Chondrocyte (in vitro differentiated cells): ENCODE measurements at places on chromosomes 2 and 18. TPM values are rescaled to one million over a fixed set of nuclear protein-coding genes. Genes with fewer than 3 reads are reported as not detected.

DNA sequence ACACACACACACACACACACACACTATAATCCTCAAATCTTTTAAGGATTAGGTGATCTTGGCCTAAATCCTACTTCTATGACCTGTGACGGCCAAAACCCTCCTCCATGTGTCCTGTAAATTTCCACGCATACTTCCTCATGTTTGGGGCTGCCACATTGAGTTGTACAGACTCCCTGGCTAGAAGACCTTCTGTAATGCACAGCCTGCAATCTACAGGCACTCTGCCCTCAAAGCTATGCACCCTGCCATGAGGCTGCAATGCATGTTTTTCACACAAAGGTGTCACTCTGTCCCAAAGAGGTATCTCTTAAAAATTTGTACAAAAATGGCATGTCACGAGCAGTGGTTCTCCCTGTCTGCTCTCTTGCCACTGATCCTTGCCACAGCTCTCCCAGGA, 26.4 kb upstream of the B4GALT6 start:
- no peak overlapping the region for H3K4me3 ChIP-seq
- H3K27me3 ChIP-seq: no peaks in the 10 kb centered on the region
- no peak overlapping the region for H3K27ac ChIP-seq
- H3K4me1 ChIP-seq: no peaks in the 10 kb centered on the region
- DNase-seq: no peak

- H3K4me1 ChIP-seq: peaks cover 17% of the 10 kb centered on the region
- H3K4me3 ChIP-seq: no peak overlapping the region
- no peak overlapping the region for H3K27ac ChIP-seq
- DNase-seq: no peak
- no peaks in the 10 kb centered on the region for H3K36me3 ChIP-seq
Observed at GRCh38 chr2:65706411-65706810, 274.0 kb upstream of the SPRED2 start.

GRCh38 chr18:26465431-26465830, 82.9 kb downstream of the KCTD1 start:
- no peak overlapping the region for H3K4me3 ChIP-seq
- peaks cover 9% of the 10 kb centered on the region for H3K4me1 ChIP-seq
- no peak overlapping the region for H3K27ac ChIP-seq
- no peak for DNase-seq
- H3K27me3 ChIP-seq: no peaks in the 10 kb centered on the region
- H3K36me3 ChIP-seq: peaks cover 8% of the 10 kb centered on the region

GRCh38 chr2:120656273-120656950, 79.3 kb upstream of the GLI2 start:
- peaks cover 4% of the 10 kb centered on the region for H3K4me1 ChIP-seq
- no peak overlapping the region for H3K4me3 ChIP-seq
- no peak for DNase-seq
- no peaks in the 10 kb centered on the region for H3K36me3 ChIP-seq

- H3K4me3 ChIP-seq: no peak overlapping the region
- no peak overlapping the region for H3K27ac ChIP-seq
- H3K4me1 ChIP-seq: peaks cover 22% of the 10 kb centered on the region
Observed at GRCh38 chr2:234437642-234438304, 59.1 kb downstream of the ARL4C start.

DNA sequence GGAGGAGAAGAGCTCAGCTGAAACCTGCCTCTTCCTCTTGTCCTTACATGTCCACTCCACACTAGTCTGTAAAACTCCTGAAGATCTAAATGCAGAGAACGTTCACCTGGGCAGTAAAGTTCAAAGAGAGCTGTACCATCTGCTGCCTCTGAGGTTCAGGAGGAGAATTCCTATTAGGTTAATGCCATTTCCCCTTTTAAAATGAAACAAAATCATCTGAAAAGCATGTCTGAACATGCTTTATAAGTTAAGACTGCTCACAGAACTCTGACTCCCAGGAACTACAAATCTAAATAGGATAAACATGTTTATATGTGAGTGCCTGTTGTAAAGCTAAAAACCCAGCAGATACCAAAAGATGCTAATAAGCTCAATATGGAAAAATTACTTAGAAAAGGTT, 164.4 kb downstream of the AFF3 start:
- H3K27me3 ChIP-seq: no peaks in the 10 kb centered on the region
- no peak for DNase-seq
- peaks cover 62% of the 10 kb centered on the region for H3K4me1 ChIP-seq
- H3K4me3 ChIP-seq: no peak overlapping the region
- peak overlapping the region; percentile 76 for H3K27ac ChIP-seq

DNA sequence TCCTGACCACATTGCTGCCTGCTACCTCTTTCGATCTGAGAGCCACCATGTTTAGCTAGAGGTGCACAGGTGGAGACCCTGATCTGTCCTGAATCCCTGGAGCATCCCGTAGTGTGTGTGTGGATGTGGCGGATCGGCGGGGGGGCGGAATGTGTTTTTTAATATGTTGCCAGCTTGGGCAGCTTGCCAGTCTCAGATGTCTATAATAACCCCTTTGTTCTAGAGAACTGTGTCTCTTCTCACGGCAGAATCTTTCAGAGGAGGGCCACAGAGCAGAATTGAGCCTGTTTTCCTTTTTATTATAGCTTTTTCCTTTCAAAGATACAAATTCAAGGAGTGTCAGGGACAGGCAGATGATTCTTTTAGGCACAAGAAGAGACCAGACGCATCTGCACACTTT, 934.1 kb upstream of the KLHL29 start:
- no peak overlapping the region for H3K27ac ChIP-seq
- H3K4me1 ChIP-seq: no peaks in the 10 kb centered on the region
- no peak overlapping the region for H3K4me3 ChIP-seq
- no peaks in the 10 kb centered on the region for H3K36me3 ChIP-seq

DNA sequence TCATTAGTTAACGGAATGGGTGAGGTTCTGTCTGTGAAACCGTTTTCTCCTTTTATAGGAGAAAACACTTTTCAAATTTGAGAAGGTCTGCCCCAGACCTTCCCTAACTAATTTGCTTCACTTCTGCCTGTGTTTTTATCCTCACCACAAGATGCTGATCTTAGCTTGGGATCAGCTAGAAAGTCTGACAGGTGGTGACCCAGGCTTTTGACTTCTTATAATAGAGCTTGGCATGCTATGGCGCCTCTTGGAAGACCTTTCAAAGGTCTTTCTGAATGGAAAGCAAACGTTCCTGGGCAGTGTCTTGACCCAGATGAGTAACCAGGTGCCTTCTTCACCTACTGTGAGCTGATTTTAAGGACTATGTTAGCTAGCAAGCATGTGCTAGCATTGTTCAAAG, 91.4 kb downstream of the LYPD6 start:
- no peaks in the 10 kb centered on the region for H3K27me3 ChIP-seq
- no peak overlapping the region for H3K4me3 ChIP-seq
- H3K36me3 ChIP-seq: no peaks in the 10 kb centered on the region
- no peak for DNase-seq
- no peak overlapping the region for H3K27ac ChIP-seq
- H3K4me1 ChIP-seq: peaks cover 15% of the 10 kb centered on the region

GRCh38 chr18:42758852-42759251, 356.6 kb downstream of the RIT2 start:
- no peak for DNase-seq
- H3K36me3 ChIP-seq: no peaks in the 10 kb centered on the region
- H3K27ac ChIP-seq: no peak overlapping the region
- H3K4me1 ChIP-seq: no peaks in the 10 kb centered on the region

DNA sequence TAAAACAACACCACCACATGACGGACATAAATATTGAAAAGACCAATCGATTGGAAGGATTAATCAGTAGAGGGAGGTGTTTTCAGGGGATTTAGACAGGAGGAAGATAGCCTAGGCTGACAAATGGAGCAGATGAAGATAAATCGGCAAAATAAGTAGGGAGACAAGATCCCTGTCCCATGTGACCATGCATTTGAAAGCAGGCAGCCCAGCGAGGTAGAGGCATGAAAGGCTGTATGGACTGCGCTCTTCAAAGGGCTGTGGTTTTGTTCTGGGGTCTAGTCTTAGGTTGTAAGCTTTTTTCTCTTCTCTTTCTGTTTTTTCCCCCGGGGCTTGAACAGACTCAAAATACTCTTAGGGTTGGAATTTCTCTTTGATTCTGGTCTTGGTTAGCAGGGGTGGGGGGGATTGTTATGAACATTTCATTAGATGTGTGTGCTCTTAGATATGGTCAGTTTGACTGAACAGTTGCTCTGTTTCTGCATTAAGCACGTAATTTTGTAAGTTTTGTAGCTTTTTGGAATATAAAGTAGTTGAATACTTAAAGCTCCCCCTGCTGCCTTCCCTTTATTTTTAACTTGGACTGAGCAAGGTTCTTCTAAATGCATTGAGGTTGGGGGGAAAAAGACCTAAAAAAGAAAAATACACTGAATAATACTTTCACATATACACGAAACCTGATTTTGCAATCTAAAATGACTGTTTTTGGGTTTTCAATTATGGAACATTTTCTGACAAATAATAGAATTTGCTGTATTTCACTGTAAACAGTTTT, 32.2 kb downstream of the ZNF532 start:
- H3K4me3 ChIP-seq: no peak overlapping the region
- H3K27me3 ChIP-seq: no peaks in the 10 kb centered on the region
- H3K27ac ChIP-seq: peak overlapping the region; percentile 42

DNA sequence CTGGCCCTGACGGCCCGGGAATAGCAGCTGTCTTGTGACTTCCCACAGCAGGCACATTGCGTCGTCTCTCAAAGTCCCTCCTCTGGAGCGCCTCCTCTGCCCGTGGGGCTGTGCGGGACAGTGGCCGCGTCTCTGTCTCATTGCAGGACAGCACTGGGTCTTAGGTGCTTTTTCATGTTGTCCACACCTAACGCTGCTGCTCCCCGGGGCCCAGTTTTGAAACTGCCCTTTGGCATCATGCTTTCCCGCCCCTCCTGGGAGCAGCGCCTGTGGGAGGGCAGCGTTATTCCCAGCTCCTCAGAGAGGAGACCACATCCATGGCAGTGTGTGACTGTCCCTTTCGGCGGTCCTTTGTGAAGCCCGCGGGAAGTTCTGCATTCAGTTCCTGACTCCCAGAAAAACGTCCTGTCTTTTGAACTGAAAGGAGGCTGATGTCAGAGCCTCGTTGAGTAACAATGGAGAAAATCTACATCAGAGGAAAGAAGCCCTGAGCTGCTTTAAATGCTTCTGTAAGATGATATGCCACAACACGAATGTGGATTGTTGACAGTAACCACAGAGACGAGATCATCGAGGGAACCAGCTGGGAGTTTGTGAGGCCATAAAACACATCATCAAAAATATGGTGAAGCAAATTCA, 226.0 kb downstream of the FAM210A start:
- peak overlapping the region; percentile 100 for H3K27ac ChIP-seq
- no peak for DNase-seq
- H3K4me3 ChIP-seq: peak overlapping the region; percentile 70
- H3K36me3 ChIP-seq: peaks cover 21% of the 10 kb centered on the region
- H3K4me1 ChIP-seq: peaks cover 80% of the 10 kb centered on the region

GRCh38 chr2:237131749-237132533, 46.3 kb downstream of the COPS8 start:
- no peak for DNase-seq
- H3K4me1 ChIP-seq: peaks cover 2% of the 10 kb centered on the region
- no peak overlapping the region for H3K27ac ChIP-seq
- no peaks in the 10 kb centered on the region for H3K36me3 ChIP-seq

DNA sequence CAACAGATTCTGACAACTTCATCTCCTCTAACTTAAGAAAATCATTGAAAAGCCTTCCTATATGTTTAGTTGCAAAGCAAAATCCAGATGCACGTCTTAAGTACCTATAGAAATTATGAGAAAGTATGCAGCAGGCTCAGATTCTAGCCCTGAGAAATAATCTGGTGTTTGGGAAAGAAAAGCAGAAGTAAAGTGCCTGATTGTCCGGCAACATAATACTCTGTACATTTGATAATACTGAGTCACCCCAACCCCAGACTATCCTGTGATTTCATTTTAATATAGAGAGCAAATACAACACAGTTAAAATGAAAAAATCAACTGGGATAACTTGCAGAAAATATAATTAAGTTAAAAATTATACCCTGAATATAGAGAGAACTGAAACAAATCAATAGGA, 13.5 kb downstream of the RFX8 start:
- no peaks in the 10 kb centered on the region for H3K27me3 ChIP-seq
- no peak overlapping the region for H3K4me3 ChIP-seq
- peaks cover 17% of the 10 kb centered on the region for H3K4me1 ChIP-seq
- no peak overlapping the region for H3K27ac ChIP-seq
- DNase-seq: no peak

DNA sequence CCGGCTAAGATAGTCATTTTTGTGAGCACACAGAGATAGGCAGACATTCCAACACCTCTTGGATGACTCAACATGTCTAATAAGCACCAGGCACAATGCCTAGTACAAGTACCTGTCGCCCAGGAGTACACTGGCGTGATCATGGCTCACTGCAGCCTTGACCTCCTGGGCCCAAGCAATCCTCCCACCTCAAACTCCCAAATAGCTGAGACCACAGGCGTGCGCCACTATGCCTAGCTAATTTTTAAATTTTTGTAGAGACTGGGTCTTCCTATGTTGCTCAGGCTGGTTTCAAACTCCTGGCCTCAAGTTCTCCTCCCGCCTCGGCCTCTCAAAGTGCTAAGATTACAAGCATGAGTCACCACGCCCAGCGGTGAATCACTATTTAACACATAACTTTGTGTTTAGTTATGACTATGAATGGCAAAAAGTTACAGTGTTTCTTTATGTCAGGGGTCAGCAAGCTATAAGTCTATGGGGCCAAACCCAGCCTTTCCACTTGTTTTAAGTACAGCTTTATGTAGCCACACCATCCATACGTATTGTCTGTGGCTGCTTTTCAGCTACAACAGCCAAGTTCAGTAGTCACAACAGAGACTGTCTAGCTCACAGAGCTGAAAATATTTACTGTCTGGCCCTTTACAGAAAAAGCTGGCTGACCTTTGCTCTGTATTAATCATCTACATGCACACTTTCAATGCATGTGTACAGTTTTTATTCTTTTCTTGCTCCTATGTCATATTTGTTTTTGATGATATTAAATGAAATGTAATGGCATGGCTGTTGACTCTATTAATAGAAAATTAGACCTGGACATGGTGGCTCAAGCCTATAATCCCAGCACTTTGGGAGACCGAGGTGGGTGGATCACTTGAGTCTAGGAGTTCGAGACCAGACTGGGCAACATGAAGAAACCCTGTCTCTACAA, 18.7 kb downstream of the ORC2 start:
- H3K27me3 ChIP-seq: no peaks in the 10 kb centered on the region
- DNase-seq: no peak
- peaks cover 27% of the 10 kb centered on the region for H3K4me1 ChIP-seq
- peaks cover 18% of the 10 kb centered on the region for H3K36me3 ChIP-seq

GRCh38 chr2:241762321-241762932, 14.2 kb upstream of the GAL3ST2 start:
- H3K36me3 ChIP-seq: peaks cover 20% of the 10 kb centered on the region
- H3K27ac ChIP-seq: no peak overlapping the region
- no peak overlapping the region for H3K4me3 ChIP-seq

GRCh38 chr2:97966545-97967215, 29.1 kb downstream of the TMEM131 start:
- peaks cover 32% of the 10 kb centered on the region for H3K4me1 ChIP-seq
- H3K27ac ChIP-seq: no peak overlapping the region

GRCh38 chr18:57148263-57148662, 1.4 kb downstream of the BOD1L2 start:
- H3K27ac ChIP-seq: no peak overlapping the region
- no peak for DNase-seq
- H3K27me3 ChIP-seq: peaks cover 29% of the 10 kb centered on the region
- no peak overlapping the region for H3K4me3 ChIP-seq
- no peaks in the 10 kb centered on the region for H3K4me1 ChIP-seq

The MYO5B gene
- total RNA-seq: 0.97 TPM in 2 of 3 replicates, not detected in the other

The ROCK1 gene
- 60.9 to 69.7 TPM (median 63.9 TPM) in 3 replicates for total RNA-seq

The CHRND gene
- total RNA-seq: not detected in 3 replicates

The CNTNAP5 gene
- not detected in 3 replicates for total RNA-seq

The EMILIN2 gene
- total RNA-seq: 2.2 to 9.9 TPM (median 9.3 TPM) in 3 replicates

The DCAF17 gene
- total RNA-seq: 17.6 to 22.0 TPM (median 18.3 TPM) in 3 replicates

The C18orf54 gene
- total RNA-seq: 3.7 to 8.2 TPM (median 4.3 TPM) in 3 replicates

The DNPEP gene
- 42.3 to 47.9 TPM (median 43.5 TPM) in 3 replicates for total RNA-seq

The MBOAT2 gene
- total RNA-seq: 34.4 to 40.2 TPM (median 35.6 TPM) in 3 replicates

The KCNG2 gene
- total RNA-seq: not detected in 3 replicates

The KYNU gene
- total RNA-seq: 0.38 TPM in 1 of 3 replicates, not detected in the others
